Dermis microvascular lymphatic vessel endothelial cell (primary cell): ENCODE measurements at places on chromosomes 2 and 18.

- DNase-seq: no peak
These were observed 9.9 kb downstream of the DYSF start for GRCh38 chr2:71463342-71463654.

DNA sequence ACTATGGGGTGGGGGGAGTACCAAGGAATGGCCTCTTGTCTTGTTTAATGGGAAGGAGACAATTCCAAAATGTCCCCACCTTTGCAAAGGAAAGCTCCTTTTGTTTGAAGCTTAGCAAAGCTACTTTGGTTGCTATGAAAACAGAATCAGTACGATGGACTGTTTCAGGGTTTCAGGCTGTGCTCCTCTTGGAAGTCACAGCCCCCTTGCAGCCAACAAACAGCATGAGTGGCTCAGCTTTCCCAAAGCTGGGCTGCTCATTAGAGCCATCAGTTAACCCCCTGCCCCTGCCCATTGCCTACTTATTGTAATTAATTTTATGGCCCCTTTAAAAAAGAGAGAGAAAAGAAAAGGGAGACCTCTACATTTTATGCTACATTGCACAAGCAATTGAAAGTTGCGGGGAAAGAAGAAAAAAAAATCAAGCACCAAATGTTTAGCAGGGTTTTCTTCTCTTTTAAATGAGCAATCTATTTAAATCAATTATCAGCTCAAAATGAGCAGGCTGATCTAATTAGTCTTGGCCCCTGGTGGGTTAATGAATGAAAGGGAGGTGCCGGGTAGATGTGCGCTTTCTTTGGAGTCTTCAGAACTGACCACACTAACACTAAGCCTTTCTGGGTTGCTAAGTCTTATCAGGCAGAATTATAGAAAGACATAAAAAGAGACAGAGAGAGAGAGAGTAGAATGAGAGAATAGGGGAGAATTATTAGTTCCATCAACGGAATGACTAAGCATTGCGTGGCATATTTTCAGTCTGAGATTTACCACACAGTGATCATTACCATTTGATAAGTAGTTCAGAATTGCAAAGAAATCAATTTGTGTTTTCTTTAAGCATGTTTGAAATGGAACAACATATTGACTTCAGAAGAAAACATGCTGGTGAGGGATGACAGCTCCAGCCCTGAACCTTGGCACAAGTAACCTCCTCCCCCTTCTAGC lies 284.9 kb downstream of the INSIG2 start:
- no peak for DNase-seq

GRCh38 chr2:39837856-39838453 lies 58.9 kb upstream of the THUMPD2 start:
- peak; percentile 33 for DNase-seq

DNA sequence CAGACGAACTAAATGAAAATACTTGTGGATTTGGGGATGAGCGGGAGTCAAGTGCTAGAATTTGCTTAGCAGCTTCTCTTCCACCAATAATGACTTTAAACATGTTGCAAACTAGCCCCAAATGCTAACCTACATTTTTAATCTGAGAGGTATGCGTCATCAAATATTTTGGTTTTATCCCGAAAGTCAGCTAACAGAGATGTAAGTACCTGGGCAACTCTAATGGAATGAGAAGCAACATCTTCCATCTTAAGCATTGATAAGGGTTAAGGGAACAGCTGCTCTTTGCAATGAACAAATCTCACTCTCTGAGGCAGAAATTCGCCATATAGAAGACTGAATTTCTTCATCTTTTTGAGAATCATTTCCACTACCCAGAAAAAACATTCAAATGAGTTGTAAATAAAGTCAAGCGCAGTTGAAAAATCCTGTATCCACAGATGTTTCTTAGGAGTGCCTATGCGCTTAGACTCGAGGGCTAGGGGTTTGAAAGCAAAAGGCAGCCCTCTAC lies 926 bp upstream of the YPEL5 start:
- no peak for DNase-seq

DNA sequence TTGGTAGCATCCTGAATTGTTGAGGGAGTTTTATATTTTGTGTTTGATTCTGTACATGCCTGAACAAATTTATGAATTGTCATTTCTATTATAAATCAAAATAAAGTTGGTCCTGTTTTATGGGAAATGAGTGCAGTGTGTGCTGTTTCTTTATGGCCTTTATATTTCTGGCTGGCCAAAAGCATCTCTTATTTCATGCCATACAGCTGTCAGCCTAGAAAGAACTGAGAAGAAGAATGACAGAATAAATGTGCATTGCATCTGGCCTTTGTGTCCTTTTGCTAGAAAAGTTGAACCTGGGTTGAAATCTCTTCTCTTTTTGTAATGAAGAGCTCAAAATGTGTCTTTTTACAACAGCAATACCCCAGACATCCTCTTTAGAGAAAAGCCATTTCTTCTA lies 474.7 kb upstream of the LRATD1 start:
- DNase-seq: no peak

DNA sequence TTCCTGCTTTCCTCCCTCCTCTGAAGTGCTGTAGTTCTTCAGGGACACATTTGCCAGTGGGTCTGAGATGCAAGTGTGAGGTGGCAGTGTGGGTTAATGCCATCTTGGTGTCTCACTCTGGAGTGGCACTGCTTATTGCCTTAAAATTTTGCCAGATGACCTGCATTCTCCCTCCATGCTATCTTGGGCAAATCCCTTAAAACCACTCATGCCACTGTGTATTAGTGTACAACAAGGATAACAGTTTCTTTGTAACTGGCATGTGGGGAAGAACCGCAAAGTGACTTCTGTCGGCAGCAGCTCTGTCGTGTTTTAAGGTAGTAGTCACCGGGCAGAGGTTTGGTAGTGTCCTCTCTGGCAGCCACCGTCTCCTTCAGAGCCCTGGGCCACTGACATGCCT lies 124.2 kb downstream of the NEDD4L start:
- no peak for DNase-seq

GRCh38 chr2:127125821-127126220 lies 18.9 kb upstream of the BIN1 start:
- DNase-seq: no peak

- DNase-seq: no peak
These were observed 181.2 kb downstream of the THADA start for GRCh38 chr2:43414586-43415135.

GRCh38 chr18:78073275-78073674 lies 823.6 kb downstream of the GALR1 start:
- DNase-seq: no peak

- DNase-seq: no peak
These were observed 1.6 kb upstream of the DNER start for GRCh38 chr2:229715895-229716507.

GRCh38 chr18:62672600-62672999 lies 42.7 kb upstream of the PHLPP1 start:
- DNase-seq: peak; percentile 15

GRCh38 chr2:224551693-224552092 lies 33.5 kb downstream of the CUL3 start:
- no peak for DNase-seq

GRCh38 chr2:109629867-109630266 lies 15.7 kb downstream of the SOWAHC start:
- DNase-seq: no peak

GRCh38 chr2:107684421-107684820 lies 142.3 kb upstream of the RGPD4 start:
- DNase-seq: no peak

GRCh38 chr2:174688079-174688478 lies 76.2 kb downstream of the CHRNA1 start:
- DNase-seq: peak; percentile 55

DNA sequence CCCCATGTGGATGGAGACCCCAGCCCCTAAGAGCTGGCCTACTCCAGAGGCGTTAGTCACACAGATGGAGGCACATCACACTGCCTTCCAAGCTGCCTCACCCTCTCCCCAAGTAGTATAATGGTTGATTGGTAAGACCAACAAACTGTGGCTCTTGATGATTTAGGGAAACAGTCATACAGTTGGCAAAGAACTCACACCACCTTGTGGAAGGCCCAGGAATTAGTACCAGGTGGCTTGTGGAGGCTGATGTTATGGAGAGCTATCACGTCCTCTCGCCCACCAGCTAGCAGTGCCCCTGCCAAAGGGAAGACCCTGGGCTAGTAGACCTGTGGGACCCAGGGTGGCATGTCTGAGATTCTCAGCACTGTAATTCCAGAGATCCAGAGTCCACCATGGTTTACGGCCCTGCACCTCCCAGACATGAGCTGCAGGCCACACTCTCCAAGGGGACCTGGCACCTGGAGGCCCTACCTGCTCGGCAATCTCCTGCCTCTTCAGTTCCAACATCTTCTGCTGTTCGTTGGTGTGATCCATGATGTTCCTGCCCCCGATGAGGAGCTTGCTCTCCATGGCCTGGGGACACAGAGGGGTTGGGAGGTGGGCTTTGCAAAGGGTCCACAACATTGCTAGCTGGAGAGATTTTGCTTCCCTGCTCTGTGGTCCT lies 26.3 kb downstream of the KIF3C start:
- DNase-seq: no peak

GRCh38 chr2:148876595-148877402 lies 1.8 kb downstream of the KIF5C start:
- DNase-seq: no peak

- no peak for DNase-seq
These were observed 63.0 kb upstream of the SIX2 start for GRCh38 chr2:45072064-45072861.

- DNase-seq: peak; percentile 21
These were observed 3.4 kb upstream of the RTP5 start for GRCh38 chr2:241865957-241866789.

- no peak for DNase-seq
These were observed 21.7 kb upstream of the EFHD1 start for GRCh38 chr2:232611559-232612218.
